Muscle of leg (tissue), 16 donors: ENCODE measurements at places on chromosomes 1 and 21. TPM values are rescaled to one million over a fixed set of nuclear protein-coding genes. Genes with fewer than 3 reads are reported as not detected.

GRCh38 chr1:164588516-164589341 is 29.7 kb downstream of the PBX1 start:
- H3K4me3 ChIP-seq, result peak overlapping the region; percentile 18
- H3K4me1 ChIP-seq, result peaks cover 28% of the 10 kb centered on the region
- H3K27me3 ChIP-seq, result no peaks in the 10 kb centered on the region
- DNase-seq, result peak; percentile 95
- peak overlapping the region; percentile 87 for H3K27ac ChIP-seq

GRCh38 chr21:34313116-34313515 is 50.7 kb upstream of the KCNE2 start:
- H3K4me3 ChIP-seq, result no peak overlapping the region
- H3K27me3 ChIP-seq, result no peaks in the 10 kb centered on the region
- H3K36me3 ChIP-seq, result no peaks in the 10 kb centered on the region
- no peak for DNase-seq

GRCh38 chr1:62271948-62272728 is 47.1 kb downstream of the KANK4 start:
- peaks cover 24% of the 10 kb centered on the region for H3K4me1 ChIP-seq
- H3K27ac ChIP-seq, result no peak overlapping the region
- H3K36me3 ChIP-seq, result peaks cover 10% of the 10 kb centered on the region
- H3K4me3 ChIP-seq, result no peak overlapping the region
- H3K27me3 ChIP-seq, result no peaks in the 10 kb centered on the region

DNA sequence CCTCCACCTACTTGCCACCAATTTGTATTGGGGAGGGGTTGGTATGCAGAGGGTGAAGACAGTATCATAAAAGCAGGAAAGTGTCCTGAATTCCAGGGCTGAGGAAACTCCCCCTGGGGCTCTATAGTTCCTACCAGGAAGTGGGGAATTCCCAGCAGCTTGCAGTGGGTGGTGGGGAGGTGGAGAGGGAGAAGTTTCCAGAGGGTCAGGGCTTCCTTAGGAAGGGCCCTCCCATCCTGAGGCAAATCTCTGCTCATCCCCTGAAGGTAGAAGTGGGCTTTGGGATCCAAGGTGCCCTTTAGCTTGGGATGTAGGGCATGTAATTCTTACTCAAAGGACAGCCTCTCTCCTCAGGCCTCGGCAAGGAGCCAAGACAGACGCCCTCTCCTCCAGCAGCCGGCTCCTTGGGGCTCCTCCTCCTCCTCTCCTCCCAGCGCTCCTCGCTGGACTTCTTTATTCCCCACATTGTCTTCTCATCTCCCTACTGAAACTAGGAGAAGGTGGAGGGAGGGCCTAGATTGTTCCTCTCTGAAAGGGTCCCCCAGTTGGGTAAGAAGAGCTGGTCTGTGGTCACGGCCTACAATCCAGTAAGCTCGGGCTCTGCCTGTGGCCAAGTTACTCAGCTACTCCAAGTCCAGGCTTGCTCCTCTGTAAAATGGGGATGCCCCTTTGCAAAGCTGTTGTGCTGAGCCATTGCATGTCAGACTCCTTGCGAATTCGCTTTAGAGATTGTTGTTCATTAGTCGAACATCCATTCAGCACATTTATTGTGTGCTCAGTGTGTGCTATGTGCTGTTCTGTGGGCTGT is 17.9 kb upstream of the CSF1 start:
- peaks cover 22% of the 10 kb centered on the region for H3K27me3 ChIP-seq
- no peaks in the 10 kb centered on the region for H3K36me3 ChIP-seq
- H3K4me3 ChIP-seq, result no peak overlapping the region
- DNase-seq, result no peak
- H3K27ac ChIP-seq, result peak overlapping the region; percentile 44

DNA sequence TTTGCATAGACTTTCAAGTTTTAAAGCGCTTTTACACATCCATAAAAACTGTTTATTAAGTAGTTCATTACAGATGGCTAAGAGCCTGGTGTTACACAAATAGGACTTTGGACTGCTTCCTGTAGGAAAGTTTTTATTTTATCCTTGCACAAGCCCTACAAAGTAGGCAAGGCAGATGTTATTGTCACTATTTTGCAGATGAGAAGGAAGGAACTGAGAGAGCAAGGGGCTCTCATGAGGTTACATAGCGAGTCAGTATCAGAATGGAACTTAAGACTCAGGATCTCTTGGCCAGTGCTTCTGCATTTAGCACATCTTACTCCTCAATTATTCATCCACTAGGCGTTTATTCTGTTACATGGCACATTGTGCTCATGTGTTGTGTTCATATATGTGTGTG is 2.6 kb upstream of the MAPKAPK2 start:
- H3K4me3 ChIP-seq, result no peak overlapping the region
- no peaks in the 10 kb centered on the region for H3K36me3 ChIP-seq
- no peak overlapping the region for H3K27ac ChIP-seq
- no peak for DNase-seq

DNA sequence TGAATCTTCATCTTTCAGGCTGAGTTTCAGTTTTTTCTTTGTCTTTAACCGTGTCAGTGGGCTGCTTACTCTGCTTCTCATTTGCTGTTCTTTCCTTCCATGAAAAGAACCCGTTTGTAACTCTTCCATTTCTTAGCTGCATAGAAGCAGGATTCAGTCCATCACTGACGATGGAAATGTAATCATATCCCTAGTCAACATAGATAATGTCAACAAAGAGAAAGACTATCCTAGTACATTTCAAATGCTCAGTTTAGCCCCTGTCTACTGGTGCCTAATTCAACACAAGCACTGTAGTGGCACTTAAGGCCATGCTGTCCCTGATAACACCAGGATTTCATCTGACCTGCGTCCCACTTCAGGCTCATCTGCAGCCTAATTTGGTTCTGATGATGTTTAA is 376 bp downstream of the GBP1 start:
- peaks cover 2% of the 10 kb centered on the region for H3K4me1 ChIP-seq
- no peaks in the 10 kb centered on the region for H3K36me3 ChIP-seq

DNA sequence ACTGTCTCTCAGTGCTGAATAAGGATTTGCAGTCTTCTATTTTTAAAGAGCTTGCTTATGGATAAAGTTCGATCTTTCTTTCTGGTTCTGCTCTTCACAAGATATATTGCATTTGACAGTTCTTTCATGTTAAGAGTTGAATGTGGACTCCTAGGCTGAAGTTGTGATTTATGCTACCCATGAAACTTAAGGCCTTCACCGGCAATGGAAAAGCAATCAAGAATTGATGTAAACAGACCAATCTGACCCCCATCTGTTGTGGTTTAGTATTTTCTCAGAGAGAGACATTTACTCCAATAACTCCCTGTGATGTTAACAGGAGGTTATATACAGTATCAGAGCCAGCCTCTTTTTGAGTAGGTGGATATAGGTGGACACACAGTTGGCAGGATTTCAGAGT is 165.8 kb downstream of the PAPPA2 start:
- H3K4me1 ChIP-seq, result no peaks in the 10 kb centered on the region
- no peaks in the 10 kb centered on the region for H3K27me3 ChIP-seq
- H3K27ac ChIP-seq, result no peak overlapping the region
- H3K4me3 ChIP-seq, result no peak overlapping the region
- DNase-seq, result no peak

DNA sequence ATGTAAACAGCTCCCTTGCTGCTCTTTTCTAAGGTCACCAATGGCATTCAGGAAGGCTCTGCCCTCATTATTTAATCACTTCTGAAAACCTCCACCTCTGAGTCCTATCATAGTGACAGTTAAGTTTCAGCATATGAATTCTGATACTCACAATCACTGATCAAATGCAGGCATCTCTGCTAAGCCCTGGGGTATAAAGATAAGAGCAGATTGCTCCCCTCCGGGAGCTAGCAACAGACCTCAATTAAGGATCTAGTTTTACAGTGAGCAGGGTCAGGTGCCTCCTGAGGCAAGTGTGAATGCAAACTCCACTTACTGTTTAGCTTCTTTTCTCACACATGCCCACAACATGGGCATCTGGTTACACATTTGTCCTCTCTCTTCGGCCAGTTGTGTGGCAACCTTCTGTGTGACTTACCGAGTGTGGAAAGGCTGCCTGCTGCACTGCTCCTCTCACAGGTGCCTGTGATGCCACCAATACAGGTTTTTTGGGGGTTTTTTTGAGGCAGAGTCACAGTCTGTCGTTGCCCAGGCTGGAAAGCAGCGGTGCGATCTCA is 15.0 kb downstream of the IL10RB start:
- H3K36me3 ChIP-seq, result peaks cover 47% of the 10 kb centered on the region
- no peak overlapping the region for H3K27ac ChIP-seq
- DNase-seq, result no peak
- no peaks in the 10 kb centered on the region for H3K27me3 ChIP-seq
- H3K4me3 ChIP-seq, result no peak overlapping the region

GRCh38 chr1:37362594-37363385 is 111.6 kb upstream of the ZC3H12A start:
- H3K4me3 ChIP-seq, result no peak overlapping the region
- H3K4me1 ChIP-seq, result no peaks in the 10 kb centered on the region
- no peaks in the 10 kb centered on the region for H3K36me3 ChIP-seq
- peaks cover 4% of the 10 kb centered on the region for H3K27me3 ChIP-seq
- H3K27ac ChIP-seq, result no peak overlapping the region

DNA sequence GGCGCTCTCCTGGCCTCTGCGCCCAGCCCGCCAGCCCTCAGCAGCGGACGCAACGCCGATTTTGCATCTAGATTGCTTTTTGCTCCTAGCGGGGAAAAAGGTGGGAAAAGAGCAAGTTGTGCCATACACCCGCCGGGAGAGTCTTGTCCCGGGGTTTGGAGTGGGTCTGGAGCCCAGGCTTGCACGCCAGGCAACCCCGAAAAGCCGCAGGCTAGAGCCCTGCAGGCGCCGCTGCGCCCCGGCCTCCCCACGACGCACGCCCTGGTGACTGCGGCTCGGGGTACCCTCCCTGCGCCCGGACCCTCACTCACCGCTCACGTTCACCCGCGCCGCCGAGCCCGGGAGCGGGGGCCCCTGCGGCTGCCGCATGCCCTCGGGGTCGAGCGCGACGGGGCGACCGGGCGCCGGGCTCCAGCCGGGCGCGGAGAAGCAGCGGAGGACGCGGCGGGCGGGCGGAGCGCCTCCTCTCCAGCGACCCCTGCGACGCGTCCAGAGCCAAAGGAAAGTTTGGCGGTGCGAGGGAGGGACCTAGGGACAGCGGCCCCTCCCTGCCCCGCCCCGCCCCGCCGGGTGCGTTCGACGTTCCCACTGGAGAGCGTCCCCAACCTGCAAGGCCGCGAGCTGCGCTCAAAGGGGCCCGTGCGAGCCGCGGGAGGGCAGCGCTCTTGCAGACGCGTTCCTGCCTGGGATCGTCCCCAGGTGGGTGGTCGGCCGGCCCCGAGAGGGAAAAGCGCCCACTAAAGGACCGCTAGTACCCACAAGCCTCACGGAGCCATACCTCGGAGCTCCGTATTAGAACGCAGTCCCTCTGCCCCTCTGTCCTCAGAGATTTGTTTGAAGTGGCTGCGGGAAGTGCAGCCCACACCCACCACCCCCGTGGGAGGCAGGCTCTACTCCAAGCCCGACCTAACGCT is at the start of gene LPAR3:
TSS of gene LPAR3 (minus strand) at position 502 of the 914 bp plus-strand sequence. CDS start 27,086 bp downstream, outside the sequence.
- H3K36me3 ChIP-seq, result no peaks in the 10 kb centered on the region
- peaks cover 27% of the 10 kb centered on the region for H3K27me3 ChIP-seq
- peak within 1 kb of the TSS; percentile 17 for H3K4me3 ChIP-seq
- H3K27ac ChIP-seq, result no peak within 1 kb of the TSS
- DNase-seq, result peak; percentile 9

DNA sequence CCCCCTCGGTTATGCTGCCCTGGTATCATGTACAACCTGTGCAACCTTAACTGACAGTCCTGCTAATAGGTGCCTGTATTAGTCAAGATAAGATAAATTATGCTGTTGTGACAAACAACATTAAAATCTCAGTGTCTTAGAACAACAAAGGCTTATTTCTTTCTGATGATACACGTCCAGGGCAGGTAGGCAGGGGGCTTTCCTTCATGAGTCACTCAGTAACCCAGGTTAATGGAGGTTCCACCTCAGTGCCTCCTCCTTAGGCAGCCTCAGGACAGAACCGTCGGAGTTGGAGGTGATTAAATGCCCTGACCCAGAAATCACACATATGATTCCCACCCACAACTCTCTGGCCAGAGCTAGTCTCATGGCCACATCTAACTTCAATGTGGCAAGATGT is 94.6 kb upstream of the CASZ1 start:
- H3K36me3 ChIP-seq, result no peaks in the 10 kb centered on the region
- peaks cover 37% of the 10 kb centered on the region for H3K27me3 ChIP-seq
- no peak overlapping the region for H3K4me3 ChIP-seq

- no peaks in the 10 kb centered on the region for H3K36me3 ChIP-seq
- H3K27me3 ChIP-seq, result no peaks in the 10 kb centered on the region
- peaks cover 24% of the 10 kb centered on the region for H3K4me1 ChIP-seq
- no peak overlapping the region for H3K27ac ChIP-seq
- no peak overlapping the region for H3K4me3 ChIP-seq
- no peak for DNase-seq
Observed at GRCh38 chr1:167673265-167673664, 43.2 kb downstream of the RCSD1 start.

- peaks cover 29% of the 10 kb centered on the region for H3K36me3 ChIP-seq
- peaks cover 6% of the 10 kb centered on the region for H3K4me1 ChIP-seq
- DNase-seq, result no peak
Observed at GRCh38 chr1:12345350-12346217, 115.8 kb downstream of the VPS13D start.

DNA sequence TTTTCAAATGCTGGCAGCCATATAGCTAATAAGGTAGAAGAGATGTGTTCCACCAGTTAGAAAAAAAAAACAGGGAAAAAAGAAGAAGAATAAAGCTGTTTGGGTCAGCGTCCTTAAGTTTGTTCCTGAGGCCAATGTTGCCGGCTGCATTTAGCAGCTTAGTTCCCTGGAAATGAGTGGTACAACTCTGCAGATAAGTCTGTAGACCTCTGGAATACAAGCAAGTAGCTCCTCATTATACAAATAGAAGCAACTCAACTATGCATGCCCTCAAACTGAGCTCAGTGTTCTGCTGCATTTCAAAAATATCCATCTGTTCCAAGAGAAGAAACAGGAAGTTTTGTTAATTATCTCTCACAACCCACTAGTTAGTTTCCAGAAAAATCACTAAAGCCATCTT is 181.2 kb upstream of the PKN2 start:
- H3K27me3 ChIP-seq, result no peaks in the 10 kb centered on the region
- no peak overlapping the region for H3K27ac ChIP-seq
- H3K4me3 ChIP-seq, result no peak overlapping the region
- no peak for DNase-seq

- H3K4me3 ChIP-seq, result no peak overlapping the region
- no peaks in the 10 kb centered on the region for H3K36me3 ChIP-seq
- no peak overlapping the region for H3K27ac ChIP-seq
- peak; percentile 88 for DNase-seq
Observed at GRCh38 chr1:109776911-109777310, 13.2 kb upstream of the EPS8L3 start.

Gene TNFSF18
- total RNA-seq, result 0.18 TPM

Gene SELL
- total RNA-seq, result 0.84 TPM

Gene AK5
- total RNA-seq, result 6.0 TPM

Gene SGIP1
- total RNA-seq, result 1.7 TPM
